ENCODE measurements at places on chromosomes 12 and 14.

- DNase-seq = no peak
Observed at GRCh38 chr12:50482571-50482970, 22.2 kb upstream of the DIP2B start.

- peak; percentile 46 for DNase-seq
Observed at GRCh38 chr12:14846042-14846587, 2.8 kb upstream of the ART4 start.

DNA sequence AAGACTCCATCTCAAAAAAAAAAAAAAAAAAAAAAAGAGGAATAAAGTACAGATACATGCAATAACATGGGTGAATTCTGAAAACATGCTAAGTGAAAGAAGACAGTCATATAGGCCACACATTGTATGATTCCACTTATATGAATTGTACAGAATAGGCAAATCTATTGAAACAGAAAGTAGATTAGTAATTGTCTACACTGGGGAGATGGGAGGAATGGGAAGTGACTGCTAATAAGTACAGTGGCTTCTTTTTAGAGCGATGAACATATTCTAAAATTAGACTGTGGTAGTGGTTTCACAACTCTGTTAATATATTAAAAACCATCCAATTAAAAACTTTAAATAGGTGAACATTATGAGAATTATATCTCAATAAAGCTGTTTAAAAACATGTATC, 74.4 kb downstream of the ANKS1B start:
- DNase-seq = no peak

DNA sequence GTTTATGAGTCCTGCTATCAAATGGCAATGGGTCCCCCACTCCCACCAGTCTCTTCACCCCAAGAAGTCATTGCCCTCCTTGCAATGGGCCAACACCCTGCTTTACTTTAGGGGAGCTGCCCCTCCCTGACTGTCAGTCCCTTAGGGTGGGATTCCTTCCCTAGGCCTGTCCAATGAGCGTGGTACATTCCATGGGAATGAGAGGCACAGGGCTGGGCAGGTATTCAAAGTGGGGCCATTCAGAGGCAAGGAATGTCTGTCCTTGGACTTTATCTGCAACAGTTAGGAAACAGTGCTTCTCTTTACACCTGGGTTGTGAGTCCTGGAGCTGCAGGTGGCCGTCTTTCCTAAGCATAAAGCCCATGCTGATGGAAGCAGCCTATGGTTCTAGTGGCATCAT, 40.8 kb downstream of the TMEM132C start:
- no peak for DNase-seq

GRCh38 chr14:76710056-76711010, 50.9 kb upstream of the VASH1 start:
- peak; percentile 77 for DNase-seq

Measured in suppressor macrophage (primary cell).